ENCODE measurements at places on chromosomes 12 and 14. TPM values are rescaled to one million over a fixed set of nuclear protein-coding genes. Genes with fewer than 3 reads are reported as not detected.

GRCh38 chr14:101456246-101457175 lies 104.8 kb upstream of the DIO3 start:
- DNase-seq = no peak
- no peaks in the 10 kb centered on the region for H3K36me3 ChIP-seq
- H3K4me3 ChIP-seq = no peak overlapping the region
- no peaks in the 10 kb centered on the region for H3K4me1 ChIP-seq

GRCh38 chr14:57979376-57980048 lies 113.6 kb upstream of the SLC35F4 start:
- H3K27me3 ChIP-seq = no peaks in the 10 kb centered on the region
- DNase-seq = no peak
- no peak overlapping the region for H3K4me3 ChIP-seq
- H3K4me1 ChIP-seq = no peaks in the 10 kb centered on the region

DNA sequence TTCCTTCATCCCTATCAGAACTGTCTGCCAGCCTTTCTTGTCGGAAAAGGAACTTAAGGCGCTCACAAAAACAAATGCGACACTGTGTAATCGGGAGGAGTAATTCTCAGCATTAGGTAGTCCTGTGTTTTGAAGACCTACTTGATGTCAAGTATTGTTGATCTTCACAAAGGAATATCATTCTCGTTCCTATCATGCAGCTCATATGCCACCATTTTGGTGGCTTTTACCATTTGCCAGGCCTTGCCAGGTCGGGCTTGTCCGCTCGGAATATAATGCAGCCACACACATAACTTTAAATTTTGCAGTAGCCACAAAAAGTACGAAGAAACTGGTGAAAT lies 903 bp upstream of the PPP4R3A start:
- no peak for DNase-seq
- H3K27ac ChIP-seq = peak overlapping the region; percentile 98
- peaks cover 30% of the 10 kb centered on the region for H3K4me1 ChIP-seq
- H3K4me3 ChIP-seq = peak overlapping the region; percentile 67
- no peaks in the 10 kb centered on the region for H3K27me3 ChIP-seq

DNA sequence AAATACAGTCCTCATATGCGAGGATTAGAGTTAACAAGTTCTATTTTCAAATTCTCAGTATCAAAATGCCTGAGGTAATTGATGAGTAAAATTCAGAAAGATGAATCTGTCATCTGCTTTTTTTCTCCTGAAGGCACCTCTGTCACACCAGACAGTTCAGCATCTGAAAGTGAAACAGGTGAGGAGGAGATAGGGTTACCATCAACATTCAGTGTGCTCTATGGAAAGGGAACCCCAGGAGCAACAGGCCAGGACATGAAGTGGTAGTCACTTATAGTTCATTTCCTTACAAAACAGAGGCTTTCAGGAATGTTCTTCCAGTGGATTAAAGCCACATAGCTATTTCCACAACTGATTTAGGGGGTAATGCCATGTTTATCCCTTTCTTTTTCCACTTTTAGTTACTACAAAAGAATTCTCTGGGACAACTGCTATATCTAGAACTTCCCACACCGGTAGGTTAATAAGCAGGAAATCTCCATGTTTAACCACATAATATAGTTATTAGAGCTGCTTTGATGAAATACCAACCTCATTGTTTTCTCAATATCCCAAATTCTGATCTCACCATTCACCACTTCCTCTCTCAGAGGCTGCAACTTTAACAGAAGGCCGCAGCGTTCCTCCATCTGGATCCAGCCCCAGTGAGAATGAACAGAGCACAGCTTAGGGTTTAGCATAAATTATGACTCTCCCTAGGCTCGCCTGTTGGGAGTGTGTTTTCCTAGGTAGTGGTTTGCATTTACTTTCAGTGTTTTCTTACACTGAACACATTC lies 177.0 kb upstream of the CNTN1 start:
- no peak for DNase-seq
- no peaks in the 10 kb centered on the region for H3K27me3 ChIP-seq
- no peak overlapping the region for H3K4me3 ChIP-seq

DNA sequence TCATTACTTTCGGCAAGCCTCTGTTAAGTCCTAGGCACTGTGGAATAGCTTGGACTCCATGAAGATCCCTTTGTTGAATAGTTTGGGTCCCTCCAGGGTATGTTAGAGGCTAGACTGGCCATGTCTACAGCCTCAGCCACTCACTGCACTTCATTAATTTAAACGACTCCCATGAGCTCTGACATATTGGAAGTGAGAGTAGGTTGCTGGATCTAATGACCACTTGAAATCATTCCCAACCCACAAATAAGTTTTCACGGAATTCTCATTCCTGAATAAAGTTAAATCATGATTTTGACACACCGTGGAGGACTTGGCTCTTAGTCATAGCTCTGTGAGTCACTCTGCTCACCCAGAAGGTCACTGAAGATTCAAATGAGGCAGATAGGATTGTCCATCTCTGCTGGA lies 21.4 kb upstream of the APPL2 start:
- no peaks in the 10 kb centered on the region for H3K36me3 ChIP-seq
- DNase-seq = no peak
- peaks cover 39% of the 10 kb centered on the region for H3K4me1 ChIP-seq
- no peak overlapping the region for H3K4me3 ChIP-seq
- H3K27ac ChIP-seq = peak overlapping the region; percentile 66
- H3K27me3 ChIP-seq = no peaks in the 10 kb centered on the region

DNA sequence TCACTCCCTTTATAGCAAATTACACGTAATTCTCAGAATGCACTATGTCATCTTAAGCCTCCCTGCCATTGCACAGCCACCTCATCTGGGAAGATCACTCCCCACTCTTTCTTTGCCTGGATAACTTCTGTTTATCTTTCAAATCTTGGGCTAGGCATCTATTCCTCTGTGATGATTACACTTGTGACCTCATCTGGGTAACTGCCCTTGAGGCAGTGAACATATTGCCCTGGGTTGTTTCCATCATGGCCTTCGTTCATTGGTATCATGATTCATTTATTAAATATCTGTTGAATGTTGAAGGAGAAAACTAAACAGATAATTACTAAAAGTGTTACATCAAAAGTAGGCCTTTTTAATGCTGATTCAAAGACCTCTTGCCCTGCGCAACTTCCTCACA lies 26.2 kb upstream of the PDE3A start:
- no peaks in the 10 kb centered on the region for H3K4me1 ChIP-seq
- no peaks in the 10 kb centered on the region for H3K36me3 ChIP-seq
- H3K4me3 ChIP-seq = no peak overlapping the region

The TAS2R7 gene
- total RNA-seq = not detected

The DNAI7 gene
- 3.4 TPM for total RNA-seq

The ACVR1B gene
- total RNA-seq = 23.6 TPM

- DNase-seq = no peak
- H3K27ac ChIP-seq = no peak overlapping the region
- no peaks in the 10 kb centered on the region for H3K36me3 ChIP-seq
- peaks cover 22% of the 10 kb centered on the region for H3K4me1 ChIP-seq
- no peak overlapping the region for H3K4me3 ChIP-seq
These were observed 400.5 kb downstream of the ADAMTS20 start for GRCh38 chr12:43151441-43151981.

The HOTAIR gene
- total RNA-seq = not detected

DNA sequence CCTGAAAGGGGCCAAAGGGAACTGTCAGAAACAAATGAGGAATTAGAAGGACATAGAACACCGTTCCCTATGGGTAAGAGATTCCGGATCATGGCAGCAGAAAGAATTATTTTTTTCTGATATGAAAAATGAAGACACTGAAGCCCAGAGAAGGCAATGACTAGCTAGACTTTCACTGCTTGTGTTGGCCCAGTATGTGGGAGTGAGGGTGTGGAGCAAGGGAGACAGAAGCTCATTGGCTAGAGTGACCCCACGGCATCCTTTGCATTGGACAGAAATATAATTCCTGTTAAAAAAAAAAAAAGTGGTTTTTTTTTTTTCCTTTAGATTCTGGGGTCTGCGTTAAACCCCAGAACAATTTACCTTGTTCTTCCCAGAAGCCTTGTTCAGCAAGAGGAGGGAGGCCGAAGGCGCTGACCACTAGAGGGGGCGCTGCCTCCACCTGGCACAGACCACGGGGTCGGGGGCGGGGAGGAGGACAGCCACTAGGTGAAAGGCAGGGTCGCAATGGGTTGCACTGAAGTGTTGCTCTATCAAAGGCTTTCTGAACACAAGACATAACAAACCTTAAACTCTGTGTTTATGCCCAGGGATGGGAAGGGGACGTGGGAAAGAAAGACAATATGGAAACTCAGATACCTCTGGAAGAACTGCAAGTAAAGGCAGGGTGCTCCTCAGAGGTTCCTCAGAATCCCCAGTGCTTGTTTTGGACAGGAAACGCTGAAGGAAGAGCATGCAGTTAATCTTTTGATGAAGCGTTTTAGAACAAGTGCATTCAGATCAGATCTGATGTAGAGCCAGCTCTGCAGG lies 156.8 kb downstream of the KCNA5 start:
- H3K36me3 ChIP-seq = no peaks in the 10 kb centered on the region
- no peak for DNase-seq
- peaks cover 10% of the 10 kb centered on the region for H3K4me1 ChIP-seq
- no peak overlapping the region for H3K4me3 ChIP-seq
- no peaks in the 10 kb centered on the region for H3K27me3 ChIP-seq

- H3K4me3 ChIP-seq = no peak overlapping the region
- H3K27ac ChIP-seq = no peak overlapping the region
- DNase-seq = no peak
- H3K4me1 ChIP-seq = no peaks in the 10 kb centered on the region
- no peaks in the 10 kb centered on the region for H3K36me3 ChIP-seq
These were observed 20.9 kb downstream of the GALNT16 start for GRCh38 chr14:69280746-69281291.

DNA sequence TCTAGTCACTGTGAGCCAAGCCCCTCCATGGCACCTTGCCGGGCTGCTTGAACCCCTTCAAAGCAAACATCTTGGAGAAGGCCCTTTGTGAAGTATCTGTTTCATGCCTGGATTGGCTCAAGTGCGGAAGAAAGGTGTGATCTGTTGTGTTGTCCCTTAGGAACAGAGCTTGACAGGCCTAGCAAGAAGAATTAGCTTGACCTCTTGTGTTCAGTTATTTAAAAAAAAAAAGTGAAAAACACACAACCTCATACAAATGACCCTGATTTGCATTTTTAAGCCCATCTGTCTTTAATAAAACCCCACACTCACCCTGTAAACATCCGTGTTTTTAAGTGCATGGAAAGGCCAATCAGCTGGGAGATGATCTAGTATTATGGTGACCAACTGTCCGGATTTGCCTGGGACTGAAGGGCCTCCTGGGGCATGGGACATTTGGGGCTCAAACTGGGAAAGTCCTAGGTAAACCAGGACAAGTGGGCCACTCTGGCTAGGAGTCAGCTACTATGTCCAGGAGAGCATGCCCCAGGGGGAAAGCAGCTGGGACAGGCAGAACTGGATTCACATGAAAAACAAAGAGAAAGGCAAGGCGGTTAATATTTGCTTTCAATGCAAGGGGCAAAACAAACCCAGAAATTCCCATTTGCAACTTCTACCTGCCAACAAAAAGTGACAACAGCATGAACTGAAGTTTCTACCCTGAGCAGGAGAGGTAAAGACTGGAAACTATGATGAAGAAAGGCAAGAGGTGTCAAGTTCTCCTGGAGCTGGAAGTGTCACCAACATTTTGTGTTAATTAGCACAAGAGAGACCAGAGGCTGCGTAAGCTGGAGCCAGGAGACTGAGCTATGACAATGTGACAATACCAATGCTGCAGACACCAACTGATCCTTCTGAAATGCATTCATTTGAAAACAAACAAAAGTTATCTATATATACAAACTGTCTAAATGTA lies 78.6 kb downstream of the CLMN start:
- no peak overlapping the region for H3K27ac ChIP-seq
- no peak for DNase-seq
- peaks cover 27% of the 10 kb centered on the region for H3K4me1 ChIP-seq
- H3K27me3 ChIP-seq = no peaks in the 10 kb centered on the region

The SIX1 gene
- 3.7 TPM for total RNA-seq

The CPM gene
- total RNA-seq = 35.4 TPM

DNA sequence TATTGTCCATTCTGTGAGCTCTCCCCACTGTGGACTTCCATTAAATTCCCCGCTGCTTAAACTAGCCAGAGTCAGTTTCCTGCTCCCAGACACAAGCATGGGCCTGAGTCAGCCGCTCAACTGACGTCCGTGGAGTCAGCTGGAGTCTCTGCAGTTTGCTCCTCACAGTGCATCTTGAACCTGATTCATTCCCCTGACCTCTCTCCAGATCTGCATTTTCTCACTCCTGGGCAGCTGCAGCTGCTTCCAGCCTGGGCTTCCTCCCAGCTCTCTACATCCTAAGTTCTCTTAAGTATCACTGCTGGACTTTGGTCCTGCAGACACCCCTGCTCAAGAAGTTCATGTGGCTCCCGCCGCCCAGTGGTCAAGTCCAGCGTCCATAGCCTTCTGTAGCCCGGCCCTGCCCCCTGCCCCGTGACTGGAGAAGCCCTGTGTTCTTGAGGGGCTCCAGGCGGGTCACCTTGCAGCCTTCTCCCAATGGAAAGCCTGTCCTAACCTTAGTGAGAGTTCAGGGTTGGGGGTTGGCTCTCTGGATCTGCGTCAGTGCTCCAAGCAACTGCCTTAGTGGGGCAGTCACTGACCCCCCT lies 20.0 kb downstream of the NFKBIA start:
- DNase-seq = peak; percentile 97
- no peaks in the 10 kb centered on the region for H3K27me3 ChIP-seq
- peaks cover 43% of the 10 kb centered on the region for H3K4me1 ChIP-seq
- H3K4me3 ChIP-seq = no peak overlapping the region

DNA sequence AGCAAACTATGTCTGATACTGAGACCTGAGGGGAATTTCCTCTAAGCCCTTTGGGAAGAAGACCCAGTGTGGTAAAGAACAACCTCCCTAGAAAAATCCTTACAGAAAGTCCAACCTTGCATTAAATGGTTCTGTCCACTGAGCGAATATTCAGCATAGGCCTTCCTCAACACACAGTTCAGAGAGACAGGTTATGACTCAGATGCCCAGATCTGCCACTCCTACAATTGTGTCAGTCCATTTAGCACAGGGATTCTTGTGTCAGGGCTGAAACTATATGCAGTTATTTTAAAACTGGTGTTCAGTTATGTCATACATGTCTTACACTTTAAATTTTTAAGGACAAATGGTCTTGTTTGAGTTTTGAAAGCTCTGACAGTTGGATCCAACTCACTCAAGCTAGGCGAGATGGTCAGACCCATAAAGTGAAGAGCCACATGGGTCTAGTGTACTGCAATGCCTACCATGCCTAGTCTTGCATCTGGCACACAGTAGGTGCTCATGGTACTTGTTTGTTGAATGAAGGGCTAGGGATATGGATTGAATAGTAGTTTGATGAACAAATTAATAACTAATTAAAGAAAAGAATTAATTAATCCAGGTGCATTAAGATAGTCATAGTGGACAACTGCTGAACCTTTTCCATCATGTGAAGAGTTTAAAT lies 207.5 kb upstream of the PWP1 start:
- H3K4me1 ChIP-seq = no peaks in the 10 kb centered on the region
- H3K36me3 ChIP-seq = no peaks in the 10 kb centered on the region
- H3K27ac ChIP-seq = no peak overlapping the region
